ENCODE measurements at places on chromosomes 12 and 14. TPM values are rescaled to one million over a fixed set of nuclear protein-coding genes. Genes with fewer than 3 reads are reported as not detected.

DNA sequence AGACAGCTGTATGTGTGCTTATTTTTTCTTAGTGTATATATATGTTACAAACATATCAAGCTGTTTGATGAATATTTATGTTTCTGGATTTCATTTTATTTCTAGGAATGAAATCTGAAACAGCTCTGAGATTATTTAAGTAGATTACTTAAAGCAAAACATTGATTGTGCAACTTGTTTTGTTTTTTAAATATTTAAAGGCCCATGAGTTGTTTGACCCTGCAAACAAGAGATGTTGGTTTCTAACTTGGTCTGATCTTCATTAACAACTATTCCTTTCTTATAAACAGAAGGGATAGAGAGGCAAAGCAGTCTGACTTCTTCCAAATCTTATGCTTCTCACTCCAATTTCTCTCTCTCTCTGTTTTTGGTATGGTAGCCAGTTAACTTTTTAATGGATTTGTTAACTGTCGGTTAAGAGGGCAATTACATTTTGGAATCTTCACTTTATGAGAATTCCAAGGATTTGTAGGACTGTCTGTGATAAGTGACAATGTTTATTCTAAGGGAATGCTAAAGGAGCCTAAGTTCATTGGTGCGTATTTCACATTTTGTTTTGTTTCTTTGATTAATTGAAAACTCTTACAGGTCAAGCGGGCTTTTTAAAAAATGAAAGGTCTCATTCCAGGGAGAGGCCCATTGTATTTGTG is 102.6 kb upstream of the HMGA2 start:
- DNase-seq: no peak

GRCh38 chr12:64103825-64104740 is 118.0 kb downstream of the KICS2 start:
- DNase-seq: no peak

GRCh38 chr14:91094772-91095171 is 19.1 kb upstream of the DGLUCY start:
- no peak for DNase-seq

- no peak for DNase-seq
These were observed 1.2 kb upstream of the TRHDE start for GRCh38 chr12:72270961-72271360.

- no peak for DNase-seq
These were observed 114.0 kb downstream of the KLHL28 start for GRCh38 chr14:44847526-44848309.

- no peak for DNase-seq
These were observed 143.5 kb upstream of the AMIGO2 start for GRCh38 chr12:47223031-47223847.

DNA sequence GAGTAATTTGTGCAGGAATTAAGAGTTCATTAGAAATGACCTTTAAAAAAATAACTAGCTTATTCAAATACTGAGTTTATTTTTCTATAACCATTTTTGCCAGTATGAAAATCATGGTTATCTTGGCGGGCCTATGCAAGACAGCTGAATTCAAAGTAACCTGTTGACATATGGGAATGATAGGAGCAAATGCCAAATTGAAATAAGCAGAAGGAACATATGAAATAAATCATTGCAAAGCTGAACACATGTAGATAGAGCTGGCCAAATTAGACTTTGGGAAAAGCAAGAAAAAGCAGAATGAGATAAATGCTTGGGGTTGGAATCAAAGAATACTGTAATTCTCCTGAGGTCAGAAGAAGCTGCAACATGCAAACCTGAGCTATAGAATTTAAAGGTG is 372.5 kb downstream of the ADAMTS20 start:
- DNase-seq: no peak

DNA sequence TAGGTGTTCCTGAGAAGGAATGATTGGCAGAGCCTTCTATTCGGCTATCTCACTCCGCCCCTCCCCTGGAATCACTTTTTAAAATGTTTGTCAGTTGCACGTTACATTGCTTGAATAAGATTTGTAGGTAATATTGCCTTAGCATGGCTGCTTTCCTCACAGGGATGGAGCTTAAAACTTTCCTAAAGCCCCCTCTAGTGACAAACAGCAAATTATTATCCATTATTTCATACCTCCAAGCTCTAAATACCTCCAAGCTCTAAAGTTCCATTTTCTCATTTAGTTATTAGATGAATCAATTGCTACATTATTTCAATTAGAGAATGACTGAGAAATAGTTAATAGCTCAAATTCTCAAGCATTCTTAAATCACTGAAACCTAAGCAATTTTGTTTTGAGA is 5.1 kb upstream of the SPATA7 start:
- no peak for DNase-seq

- DNase-seq: peak; percentile 42
These were observed 450 bp downstream of the BLTP3B start for GRCh38 chr12:100141998-100142850.

DNA sequence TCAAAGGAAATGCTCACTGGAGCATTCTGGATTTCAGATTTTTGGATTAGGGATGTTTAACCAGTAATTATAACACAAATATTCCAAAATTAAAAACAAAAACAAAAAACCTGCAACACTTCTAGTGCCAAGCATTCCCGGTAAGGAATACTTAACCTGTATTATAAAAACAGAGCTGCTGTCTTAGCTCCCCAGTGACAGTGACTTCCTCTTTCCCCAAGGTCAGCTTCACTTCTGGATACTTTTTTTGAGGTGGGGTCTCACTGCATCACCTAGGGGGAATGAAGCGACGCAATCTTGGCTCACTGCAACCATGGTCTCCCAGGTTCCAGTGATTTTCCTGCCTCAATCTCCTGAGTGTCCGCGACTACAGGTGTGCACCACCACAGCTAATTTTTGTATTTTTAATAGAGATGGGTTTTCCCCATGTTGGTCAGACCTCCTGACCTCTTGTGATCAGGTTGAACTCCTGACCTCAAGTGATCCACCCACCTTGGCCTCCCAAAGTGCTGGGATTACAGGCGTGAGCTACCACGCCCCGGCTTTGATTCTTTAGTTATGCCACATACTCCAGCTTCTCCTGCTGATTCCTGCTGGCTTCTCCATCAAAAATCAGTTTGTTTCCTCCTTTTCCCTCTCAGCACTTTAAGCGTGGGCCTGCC is 15.9 kb downstream of the PPP1CC start:
- no peak for DNase-seq

- DNase-seq: no peak
These were observed 4.3 kb downstream of the CPNE6 start for GRCh38 chr14:24075485-24076301.

- no peak for DNase-seq
These were observed 4.1 kb upstream of the TMEM120B start for GRCh38 chr12:121708313-121709063.

GRCh38 chr14:58288106-58288792 is 10.1 kb upstream of the ARID4A start:
- DNase-seq: no peak

GRCh38 chr12:67761566-67761965 is 113.0 kb downstream of the DYRK2 start:
- DNase-seq: no peak

GRCh38 chr12:51818566-51819300 is 29.8 kb downstream of the FIGNL2 start:
- no peak for DNase-seq

GRCh38 chr12:66359300-66359699 is 57.0 kb downstream of the HELB start:
- no peak for DNase-seq

GRCh38 chr14:102929241-102930137 is 7.0 kb downstream of the AMN start:
- no peak for DNase-seq

DNA sequence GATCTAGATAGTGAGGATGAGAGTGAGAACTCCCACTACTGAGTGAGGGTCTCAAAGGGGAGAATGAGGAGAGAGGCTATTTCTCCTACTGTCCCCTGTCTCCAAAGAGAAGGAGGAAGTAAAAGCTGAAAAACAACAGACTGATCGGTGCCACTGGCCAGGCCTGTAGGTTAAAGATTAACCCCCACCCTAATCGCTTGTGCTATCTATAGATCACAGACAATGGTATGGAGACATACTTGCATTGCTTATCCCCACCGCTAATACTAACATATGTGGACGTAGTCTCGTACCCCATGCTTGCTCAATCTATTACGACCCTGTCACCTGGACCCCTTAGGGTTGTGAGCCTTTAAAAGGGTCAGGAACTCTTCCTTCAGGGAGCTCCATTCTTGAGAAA is 777.9 kb upstream of the TMEM132C start:
- DNase-seq: no peak

DNA sequence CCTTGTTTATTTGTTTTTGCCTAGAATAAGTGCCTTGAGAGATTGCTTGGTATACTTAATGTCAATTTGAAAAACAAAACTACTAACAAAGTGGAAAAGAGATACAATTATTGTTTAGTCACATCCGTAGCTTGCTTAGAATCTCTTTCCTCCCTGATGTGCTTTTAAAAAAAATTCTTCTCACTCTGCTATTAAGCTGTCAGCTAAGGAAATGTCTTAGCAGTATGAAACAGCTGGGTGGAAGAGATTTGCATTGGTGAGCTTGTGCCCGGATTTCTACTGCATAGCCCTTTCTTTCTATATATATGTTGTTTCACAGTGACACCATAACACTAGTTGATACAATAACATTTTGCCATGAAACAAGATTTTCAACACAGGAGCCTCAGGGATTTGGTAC is 229.4 kb upstream of the RGS6 start:
- DNase-seq: no peak

GRCh38 chr14:23528555-23528954 is 23.0 kb downstream of the ZFHX2 start:
- DNase-seq: no peak

GRCh38 chr14:95524706-95525512 is 8.5 kb upstream of the SYNE3 start:
- no peak for DNase-seq

- no peak for DNase-seq
These were observed 252.4 kb upstream of the TBX3 start for GRCh38 chr12:114936148-114937079.

DNA sequence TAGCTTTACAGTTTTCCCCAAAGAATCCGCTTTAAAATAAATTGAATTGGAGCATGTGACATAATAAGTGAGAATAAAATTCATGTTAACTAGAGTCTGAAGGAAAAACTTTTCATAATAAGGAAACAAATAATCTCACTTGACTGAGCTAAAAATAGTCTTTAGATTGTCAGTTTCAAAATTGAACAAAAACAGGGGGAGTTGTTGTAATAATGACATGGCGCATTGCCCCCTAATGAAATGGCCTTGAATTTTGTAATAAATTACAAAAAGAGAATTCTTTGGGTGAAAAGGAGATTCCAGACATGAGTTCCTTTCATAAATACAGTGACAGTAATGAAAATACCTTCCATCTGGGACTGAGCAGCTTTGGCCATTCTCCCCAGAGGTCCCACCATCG is 178.6 kb downstream of the EFCAB11 start:
- no peak for DNase-seq

DNA sequence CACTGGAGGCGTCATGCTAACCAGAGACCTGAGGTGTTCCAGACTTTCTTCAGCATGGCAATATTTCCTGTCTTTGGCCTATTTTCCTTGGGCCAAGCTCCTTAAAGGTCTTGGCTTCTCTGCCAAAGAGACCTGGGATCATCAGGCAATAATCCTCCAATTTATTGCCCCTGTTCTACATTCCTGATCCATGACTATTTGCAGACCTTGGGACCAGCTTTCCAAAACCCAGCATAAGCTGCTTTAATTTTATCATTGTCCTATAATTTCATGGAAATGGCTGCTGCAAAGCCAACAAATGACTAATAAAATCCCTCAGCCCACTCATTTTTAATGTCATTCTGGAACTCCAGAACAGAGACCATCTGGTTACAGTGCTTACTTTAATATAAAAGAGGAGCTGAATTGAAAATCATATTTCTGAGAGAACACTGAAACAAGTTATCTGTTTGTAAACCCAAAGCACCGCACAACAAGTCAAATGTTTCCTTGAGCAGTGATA is 166.9 kb upstream of the BTG1 start:
- no peak for DNase-seq

DNA sequence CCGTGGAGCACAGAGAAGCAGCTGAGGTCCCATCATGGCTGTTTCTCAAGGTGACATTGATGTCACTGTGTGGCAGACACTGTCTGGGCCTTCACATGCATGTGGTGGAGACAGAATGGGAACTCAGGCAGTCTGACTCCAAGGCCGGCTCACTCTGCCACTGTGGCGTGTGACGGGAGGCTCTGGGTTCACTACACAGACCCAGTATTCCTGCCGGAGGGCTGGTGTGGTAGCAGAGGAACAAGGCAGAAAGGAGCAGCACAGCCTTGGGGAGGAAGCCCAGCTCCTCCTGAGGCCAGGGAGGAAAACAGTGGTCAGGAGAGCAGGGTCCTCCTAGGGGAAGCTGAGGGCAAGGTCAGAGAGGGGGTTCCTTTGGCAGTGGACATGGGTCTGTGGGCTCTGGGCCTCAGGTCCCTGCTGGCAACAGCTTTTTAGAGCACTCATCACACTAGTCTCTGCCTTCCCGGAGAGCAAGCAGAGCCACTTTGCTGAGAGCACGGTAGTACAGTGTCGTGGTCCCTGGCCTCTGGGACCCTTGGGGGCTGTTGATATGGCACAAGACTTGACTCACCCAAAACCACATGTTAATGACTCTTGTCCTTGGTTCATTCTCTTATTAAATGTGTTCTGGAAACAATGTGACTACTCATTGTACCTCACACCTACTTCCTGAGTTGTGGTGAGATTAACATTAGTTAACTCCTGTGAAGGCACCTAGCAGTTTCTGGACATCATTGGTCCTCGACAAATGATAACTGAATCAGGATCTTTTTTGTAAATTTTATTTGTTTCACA is 21.3 kb downstream of the DCAF4 start:
- DNase-seq: no peak

DNA sequence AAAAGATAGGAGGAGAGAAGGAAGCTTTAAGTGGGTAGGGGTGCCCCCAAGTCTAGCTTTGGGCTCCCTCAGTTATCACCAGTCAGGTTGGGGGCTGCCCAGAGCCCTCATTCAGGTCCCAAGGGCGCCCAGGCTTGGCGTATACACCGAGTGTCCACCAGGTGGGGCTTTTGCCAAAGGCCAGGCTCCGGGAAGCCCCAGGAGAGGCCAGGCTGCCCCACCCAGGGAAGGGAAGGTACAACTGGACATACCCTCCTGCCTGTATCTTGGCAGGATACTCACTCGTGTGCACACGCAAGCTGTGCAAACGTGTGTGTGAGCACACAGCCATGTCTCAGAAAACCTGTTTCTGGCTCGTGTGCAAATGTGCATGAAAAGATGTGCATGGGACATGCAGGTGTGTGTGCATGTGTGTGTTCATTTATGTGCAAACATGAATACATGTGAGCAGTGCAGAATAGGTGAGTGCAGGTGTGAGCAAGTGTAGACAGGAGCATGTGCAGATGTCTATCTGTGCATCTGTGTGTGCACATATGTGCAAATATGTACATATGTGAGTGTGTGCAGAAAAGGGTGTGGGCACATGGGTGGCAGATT is 103.9 kb upstream of the MYL2 start:
- DNase-seq: peak; percentile 42

Gene GPRC5D
- not detected for total RNA-seq

Gene KRT73
- total RNA-seq: not detected

Gene SLC5A8
- total RNA-seq: not detected

Gene RPGRIP1
- total RNA-seq: 0.34 TPM

Gene RNASE4
- total RNA-seq: 3.8 TPM

Gene PDE6H
- total RNA-seq: not detected

Gene INHBC
- total RNA-seq: not detected

Gene AICDA
- not detected for total RNA-seq

Gene ENDOU
- 0.32 TPM for total RNA-seq

Gene C2CD5
- total RNA-seq: 19.6 TPM

Gene CCDC177
- total RNA-seq: not detected

Gene TBX3
- 12.0 TPM for total RNA-seq

Gene RERGL
- total RNA-seq: 3.3 TPM

All from heart right ventricle (tissue), 16 donors.